ENCODE measurements at places on chromosomes 4 and X. TPM values are rescaled to one million over a fixed set of nuclear protein-coding genes. Genes with fewer than 3 reads are reported as not detected.

- peaks cover 2% of the 10 kb centered on the region for H3K27me3 ChIP-seq
- no peak overlapping the region for H3K4me3 ChIP-seq
- H3K4me1 ChIP-seq: no peaks in the 10 kb centered on the region
- no peak overlapping the region for H3K27ac ChIP-seq
These were observed 56.2 kb downstream of the TEX11 start for GRCh38 chrX:70852294-70852693.

DNA sequence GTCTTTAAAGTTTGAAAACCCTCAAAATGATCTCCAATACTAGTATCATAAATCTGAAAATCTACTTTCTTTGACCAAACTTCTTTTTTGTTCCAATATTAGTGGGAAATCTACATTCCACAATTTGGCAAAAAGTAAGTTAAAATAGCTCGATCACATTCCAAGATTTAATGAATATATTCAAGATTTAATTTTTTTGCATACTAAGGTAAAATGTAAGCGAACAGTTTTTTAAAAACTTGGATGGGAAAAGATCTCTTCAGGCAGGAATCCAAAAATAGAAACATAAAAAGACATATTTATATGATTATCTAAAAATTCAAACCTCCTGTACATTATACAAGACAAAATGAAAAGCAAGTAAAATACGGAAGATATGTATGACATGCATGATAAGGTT is 31.2 kb downstream of the CNOT6L start:
- no peak overlapping the region for H3K27ac ChIP-seq
- DNase-seq: no peak
- H3K4me3 ChIP-seq: no peak overlapping the region
- H3K36me3 ChIP-seq: no peaks in the 10 kb centered on the region

DNA sequence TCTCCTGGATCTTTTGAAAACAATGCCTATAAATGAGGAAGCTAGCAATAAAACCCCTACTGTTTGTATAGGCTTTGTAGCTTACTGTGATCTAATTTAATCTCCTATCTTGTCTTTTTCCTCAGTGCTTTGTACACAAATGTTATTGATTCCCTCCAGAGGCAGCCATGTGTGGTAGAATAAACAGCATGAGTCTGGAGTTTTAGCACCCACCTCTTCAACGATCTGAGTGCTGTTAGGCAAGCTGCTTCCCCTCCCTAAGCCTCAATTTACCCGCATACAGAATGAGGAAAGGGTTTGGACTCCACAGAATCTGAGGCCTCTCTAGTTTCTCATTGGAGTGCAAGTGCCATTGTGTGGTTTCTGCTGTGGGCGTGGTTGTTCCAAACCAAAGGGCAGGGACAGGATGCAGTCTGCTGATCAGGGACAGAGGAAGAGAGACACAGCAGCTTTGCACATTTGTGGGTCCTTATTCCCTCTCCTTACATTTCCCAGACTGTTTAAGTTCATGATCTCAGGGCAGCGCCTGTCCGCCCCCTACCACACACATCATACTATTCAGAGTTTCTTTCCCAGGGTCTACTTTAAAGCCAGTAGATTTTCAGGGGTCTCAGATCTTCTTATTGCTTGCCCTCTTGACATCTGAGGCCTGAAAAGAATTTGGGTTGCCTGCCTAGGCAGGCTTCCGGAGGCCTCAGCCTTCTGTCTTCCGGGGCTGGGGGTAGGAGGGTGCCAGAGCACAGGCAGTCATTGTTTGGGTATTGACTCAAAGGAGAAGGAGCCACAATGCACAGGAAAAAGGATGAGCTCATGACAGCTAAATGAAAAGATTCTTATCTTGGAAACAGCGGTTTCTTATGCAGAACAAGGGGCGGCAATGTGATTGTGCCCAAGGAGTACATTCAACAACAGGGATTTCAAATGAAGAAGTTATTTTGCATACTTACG is 114.9 kb upstream of the TEX13D start:
- H3K4me3 ChIP-seq: no peak overlapping the region
- H3K4me1 ChIP-seq: no peaks in the 10 kb centered on the region
- no peaks in the 10 kb centered on the region for H3K36me3 ChIP-seq
- H3K27ac ChIP-seq: no peak overlapping the region
- H3K27me3 ChIP-seq: no peaks in the 10 kb centered on the region
- no peak for DNase-seq

DNA sequence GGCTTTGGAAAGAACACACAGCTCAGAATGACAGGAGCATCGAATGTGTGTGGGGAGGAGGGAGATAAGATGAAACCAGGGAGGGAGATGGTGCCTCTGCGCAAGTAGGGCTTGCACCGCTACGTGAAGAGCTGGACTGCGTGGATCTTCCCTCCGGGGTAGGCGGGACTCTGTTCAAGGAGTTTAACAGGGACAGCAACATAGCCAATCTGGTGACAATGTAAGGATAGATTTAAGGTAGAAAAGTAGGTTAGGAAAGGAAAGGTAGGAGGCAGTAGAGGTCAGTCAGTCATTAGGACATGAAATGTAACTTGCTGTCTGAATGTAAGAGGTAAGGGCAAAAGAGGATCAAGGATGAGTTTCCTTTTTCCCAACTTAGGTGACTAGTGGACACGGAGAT is 152.5 kb downstream of the DCTD start:
- no peak for DNase-seq
- H3K4me1 ChIP-seq: no peaks in the 10 kb centered on the region
- no peaks in the 10 kb centered on the region for H3K27me3 ChIP-seq
- H3K36me3 ChIP-seq: no peaks in the 10 kb centered on the region

DNA sequence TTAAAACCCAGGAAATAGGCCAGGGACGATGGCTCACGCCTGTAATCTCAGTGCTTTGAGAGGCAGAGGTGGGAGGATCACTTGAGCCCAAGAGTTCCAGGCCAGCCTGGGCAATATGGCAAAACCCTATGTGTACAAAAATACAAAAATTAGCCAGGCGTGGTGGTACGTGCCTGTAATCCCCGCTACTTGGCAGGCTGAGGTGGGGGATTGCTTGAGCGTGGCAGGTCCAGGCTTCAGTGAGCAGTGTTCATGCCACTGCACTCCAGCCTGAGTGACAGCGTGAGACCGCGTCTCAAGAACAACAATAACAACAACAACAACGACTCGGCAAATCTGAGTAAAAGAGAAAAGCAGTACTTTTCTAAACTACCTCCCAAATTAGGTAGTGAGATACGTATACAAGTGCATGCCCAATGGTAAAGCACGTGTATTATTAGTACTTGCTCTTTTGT is 13.0 kb upstream of the NDUFC1 start:
- peaks cover 2% of the 10 kb centered on the region for H3K36me3 ChIP-seq
- no peak overlapping the region for H3K4me3 ChIP-seq
- peaks cover 10% of the 10 kb centered on the region for H3K4me1 ChIP-seq
- no peak overlapping the region for H3K27ac ChIP-seq
- no peaks in the 10 kb centered on the region for H3K27me3 ChIP-seq
- no peak for DNase-seq

GRCh38 chrX:120753413-120754251 is 122.0 kb downstream of the CT47B1 start:
- peak overlapping the region; percentile 42 for H3K27ac ChIP-seq
- DNase-seq: no peak
- H3K4me1 ChIP-seq: peaks cover 27% of the 10 kb centered on the region
- no peak overlapping the region for H3K4me3 ChIP-seq
- H3K36me3 ChIP-seq: no peaks in the 10 kb centered on the region

DNA sequence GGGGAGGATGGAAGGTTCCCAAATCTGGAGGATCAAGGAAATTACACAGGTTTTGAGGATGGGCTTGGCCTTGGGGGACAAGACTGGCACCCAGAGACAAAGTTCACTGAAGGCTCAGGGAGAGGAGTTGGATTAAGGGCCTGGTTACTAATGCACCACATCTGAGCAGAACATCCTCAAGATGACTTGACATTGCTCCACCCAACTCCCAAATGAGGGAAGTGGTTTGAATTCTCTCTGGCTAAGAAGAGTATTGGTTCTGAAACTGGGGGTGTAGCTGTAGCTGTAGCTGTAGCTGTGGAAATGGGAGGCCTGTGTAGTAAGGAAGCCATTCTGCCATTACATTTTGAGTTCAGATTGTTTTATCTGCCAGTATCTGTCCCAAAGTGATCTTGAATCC is 129.4 kb downstream of the RASL11B start:
- no peaks in the 10 kb centered on the region for H3K4me1 ChIP-seq
- no peak overlapping the region for H3K27ac ChIP-seq
- no peak overlapping the region for H3K4me3 ChIP-seq
- H3K36me3 ChIP-seq: no peaks in the 10 kb centered on the region
- no peak for DNase-seq

CT47A7 gene
- polyA plus RNA-seq: not detected

BCOR gene
- 6.8 TPM for polyA plus RNA-seq

GPR173 gene
- polyA plus RNA-seq: 0.07 TPM

SLC26A1 gene
- polyA plus RNA-seq: 5.1 TPM
